Stimulated activated naive B cell treated with anti-CD40 and anti-IgM and Interleukin-4, amounts not matched to agents 10 μg/mL and 1 μg/mL and 100 μg/mL, for 72 hours (primary cell): ENCODE measurements at places on chromosomes 6 and 20.

DNA sequence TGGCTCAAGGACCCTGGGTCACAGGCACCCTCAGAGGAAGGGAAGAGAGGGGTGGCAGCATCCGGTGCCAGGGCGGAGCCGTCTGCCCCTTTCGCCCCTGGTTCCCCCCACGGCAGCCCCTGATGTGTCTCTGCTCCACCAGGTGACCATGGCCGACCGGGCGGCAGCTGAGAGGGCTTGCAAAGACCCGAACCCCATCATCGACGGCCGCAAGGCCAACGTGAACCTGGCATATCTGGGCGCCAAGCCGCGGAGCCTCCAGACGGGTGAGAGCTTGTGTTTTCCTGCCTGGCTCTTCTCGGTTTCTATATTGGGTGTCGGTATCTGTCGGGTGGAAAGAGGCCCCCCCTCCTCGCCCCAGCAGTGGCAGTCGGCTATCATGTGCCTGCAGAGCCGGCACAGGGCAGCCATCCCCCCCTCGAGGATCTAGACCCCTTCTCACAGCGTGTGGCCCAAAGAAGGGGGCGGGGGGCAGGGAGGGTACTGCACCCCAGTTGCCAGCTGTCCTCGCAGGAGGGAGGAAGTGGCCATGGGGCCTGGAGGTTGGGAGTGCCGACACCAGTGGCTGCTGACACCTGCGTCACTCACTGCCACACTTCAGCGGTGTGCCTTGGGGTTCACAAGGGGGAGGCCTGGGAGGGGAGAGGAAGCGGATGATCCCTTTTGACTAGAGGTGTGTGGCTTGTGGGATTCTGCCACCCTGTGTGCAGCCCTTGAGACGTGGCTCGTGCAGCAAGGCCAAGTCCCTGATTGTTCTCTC, 1.5 kb downstream of the RBM38 start:
- peak; percentile 51 for DNase-seq

GRCh38 chr6:19303383-19303782, 533.8 kb upstream of the ID4 start:
- no peak for DNase-seq

GRCh38 chr6:20732896-20733295, 198.6 kb downstream of the CDKAL1 start:
- no peak for DNase-seq

GRCh38 chr20:37234254-37234581, 27.4 kb downstream of the GHRH start:
- no peak for DNase-seq

DNA sequence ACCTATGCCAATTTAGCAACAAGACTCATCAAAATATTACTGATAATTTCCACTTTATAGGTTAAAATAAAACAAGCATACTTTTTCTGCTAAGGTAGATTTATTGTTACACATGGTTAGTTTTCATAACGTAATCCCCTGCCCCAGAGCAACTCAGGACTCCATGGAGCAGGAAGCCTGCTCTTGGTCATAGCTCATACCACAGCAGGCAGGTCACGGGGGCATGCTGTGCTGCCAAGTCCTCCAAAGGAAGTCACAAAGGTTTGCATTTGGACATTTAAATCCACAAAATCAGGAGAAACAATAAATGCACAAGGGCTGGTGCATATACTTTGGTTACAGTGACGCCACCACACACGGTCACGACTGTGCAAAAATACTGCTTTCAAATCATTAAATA, 12.5 kb downstream of the GZF1 start:
- DNase-seq: no peak

GRCh38 chr6:89186762-89187161, 30.4 kb downstream of the GABRR1 start:
- DNase-seq: no peak
